ENCODE measurements at places on chromosomes 1 and 21.

DNA sequence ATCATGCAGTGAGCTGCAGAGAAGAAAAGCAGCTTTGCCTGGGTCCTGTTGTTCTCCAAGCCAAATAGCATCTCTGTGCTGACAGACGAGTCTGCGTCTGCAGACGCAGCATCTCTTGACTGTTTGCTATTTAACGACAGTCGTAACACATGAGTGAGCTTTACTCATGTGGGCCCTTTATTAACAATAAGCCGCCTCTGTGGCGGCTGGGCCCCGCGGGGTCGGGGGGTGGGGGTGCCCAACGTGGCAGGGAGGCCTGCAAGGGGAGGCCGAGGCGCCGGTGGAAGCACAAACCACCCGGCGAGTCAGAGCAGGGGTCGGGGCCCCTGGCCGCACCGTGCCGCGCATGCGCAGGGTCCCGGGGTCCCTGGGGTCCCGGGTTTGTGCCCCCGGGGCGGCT, 435.1 kb downstream of the KIF26B start:
- DNase-seq = no peak

GRCh38 chr21:41817228-41817627, 50.4 kb upstream of the RIPK4 start:
- DNase-seq = peak; percentile 5

DNA sequence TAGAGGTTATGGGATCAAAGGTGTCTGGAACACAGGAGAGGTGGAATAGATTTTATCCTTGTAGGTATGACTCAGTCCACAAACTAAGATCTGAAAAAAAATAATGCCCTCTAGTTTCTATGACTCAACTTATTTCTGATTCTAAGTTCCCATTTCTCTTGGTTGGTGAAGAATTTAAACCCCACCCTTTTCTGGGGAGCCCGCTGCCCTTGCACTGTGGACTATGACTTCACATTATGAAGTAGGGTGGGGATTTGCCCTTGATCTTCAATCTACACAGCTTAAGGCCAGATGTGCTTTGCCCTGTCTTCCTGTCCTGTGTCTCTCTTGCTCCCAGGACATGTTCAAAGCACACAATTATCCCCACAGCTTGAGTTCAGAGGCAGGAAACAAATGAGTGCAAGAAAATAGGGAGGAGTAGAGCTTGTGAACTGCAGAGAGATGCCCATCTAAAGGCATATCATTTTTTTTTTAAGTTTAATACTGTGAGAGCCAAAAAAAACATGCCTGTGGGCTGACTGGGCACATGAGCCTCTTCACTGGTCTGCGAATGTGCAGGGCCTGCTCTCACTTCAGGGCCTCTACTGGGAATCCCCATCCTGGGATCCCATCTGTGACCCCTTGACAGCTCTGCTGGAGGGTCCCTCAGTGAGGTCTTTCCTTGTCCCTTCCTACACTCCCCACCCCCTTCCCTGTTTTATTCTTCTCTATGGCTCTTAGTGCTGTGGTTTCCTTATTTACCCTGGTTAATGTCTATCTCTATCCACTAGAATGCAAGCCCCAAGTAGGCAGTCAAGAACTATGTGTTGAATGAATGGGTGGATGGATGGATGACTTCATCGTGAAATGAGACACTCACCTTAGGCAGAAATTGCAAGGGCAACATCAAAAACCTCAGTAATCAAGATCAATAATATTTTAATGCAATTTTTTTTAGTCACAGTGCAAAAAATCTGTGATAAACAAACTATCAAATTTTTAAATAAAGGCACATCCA, 61.5 kb downstream of the CD58 start:
- DNase-seq = peak; percentile 69

DNA sequence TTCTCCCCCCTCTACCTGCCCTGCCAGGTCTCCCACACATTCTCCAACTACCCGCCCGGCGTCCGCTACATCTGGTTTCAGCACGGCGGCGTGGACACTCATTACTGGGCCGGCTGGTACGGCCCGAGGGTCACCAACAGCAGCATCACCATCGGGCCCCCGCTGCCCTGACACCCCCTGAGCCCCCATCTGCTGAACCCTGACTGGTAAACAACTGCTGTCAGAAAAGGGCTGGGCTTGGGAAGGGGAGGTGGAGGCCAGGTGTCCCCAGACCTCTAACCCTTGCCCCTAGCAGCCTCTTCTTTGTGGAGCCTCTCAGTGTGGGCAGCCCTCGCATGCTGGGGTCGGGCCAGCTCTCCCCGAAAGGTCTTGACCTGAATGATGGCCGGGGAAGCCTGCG, 2.9 kb upstream of the FBXO6 start:
- DNase-seq = no peak

GRCh38 chr21:19026911-19027310, 623.3 kb upstream of the TMPRSS15 start:
- no peak for DNase-seq

DNA sequence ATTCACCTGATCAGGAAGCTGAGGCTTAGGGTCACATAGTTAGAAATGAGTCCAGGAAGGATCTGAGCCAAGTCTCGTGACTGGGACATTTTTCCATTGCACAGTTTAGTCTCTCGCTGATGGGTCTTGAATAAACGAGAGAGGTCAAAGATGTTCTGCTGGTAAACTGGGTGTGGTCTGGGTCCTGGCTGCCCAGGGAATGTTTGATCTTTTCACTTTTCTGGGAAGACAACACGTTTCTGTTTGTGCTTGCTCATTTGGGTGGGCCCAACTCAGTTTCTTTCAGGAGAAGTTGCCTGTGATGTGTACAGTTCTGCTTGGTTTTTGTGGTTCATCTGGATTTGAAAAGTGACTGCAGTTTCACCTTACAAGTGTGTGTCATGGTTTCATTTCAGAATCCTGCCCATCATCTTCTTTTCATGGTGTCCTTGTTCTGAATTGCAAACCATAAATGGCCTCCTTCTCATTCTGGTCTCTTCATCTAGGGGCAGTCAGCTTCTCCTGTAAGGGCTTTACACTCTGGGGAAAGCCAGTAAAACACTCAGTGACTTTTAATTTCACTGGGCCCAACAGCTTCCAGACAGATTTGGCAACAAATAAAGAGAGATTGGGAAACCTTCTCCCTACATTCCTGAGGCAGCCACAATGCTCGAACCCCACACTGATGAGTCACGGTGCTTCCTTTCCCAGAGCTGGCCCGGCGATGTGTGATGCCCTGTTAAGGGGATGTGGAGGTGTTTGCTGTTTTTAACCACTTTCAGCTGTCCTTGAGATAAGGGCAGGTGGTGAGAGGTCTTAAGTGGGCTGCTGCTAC, 7.2 kb upstream of the TACSTD2 start:
- no peak for DNase-seq

DNA sequence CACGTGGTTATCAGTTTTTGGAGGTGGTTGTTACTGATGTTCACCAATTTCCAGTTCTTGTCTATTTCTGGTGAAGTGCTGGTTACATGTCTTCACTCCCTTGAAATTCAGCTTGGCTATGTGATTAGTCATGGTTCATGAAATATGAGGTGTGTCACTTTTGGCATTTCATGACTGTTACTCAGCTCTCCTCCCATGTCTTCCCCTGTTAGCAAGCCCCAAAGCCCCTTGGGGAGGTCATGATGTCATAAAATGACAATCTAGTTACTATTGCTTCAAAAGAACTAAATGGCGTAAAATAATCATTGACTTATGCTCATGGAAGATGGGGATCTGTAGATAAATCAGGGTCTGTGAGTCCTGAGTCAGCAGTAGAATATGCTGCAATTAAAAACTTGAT, 425.1 kb downstream of the SETD4 start:
- DNase-seq = no peak

DNA sequence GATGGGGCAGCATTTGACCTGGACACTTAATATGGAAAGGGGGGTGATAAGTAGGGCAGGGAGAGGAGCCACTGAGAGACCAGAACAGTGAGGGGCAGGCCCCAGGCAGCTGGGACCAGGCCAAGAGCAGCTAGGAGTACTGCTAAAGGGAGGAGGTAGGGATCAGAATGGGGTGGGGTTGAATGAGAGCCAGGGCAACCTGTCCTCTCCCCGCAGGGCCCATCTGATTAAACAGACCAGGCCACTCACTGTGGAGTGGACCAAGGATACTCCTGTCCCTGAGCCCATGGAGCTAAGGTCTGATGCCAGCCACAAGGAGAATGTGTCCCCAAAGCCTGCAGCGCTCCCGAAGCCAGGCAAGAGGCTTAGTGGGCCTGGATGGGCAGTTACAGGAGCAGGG, 2.1 kb downstream of the C1orf167 start:
- DNase-seq = no peak

- no peak for DNase-seq
Observed at GRCh38 chr1:156684227-156684782, 7.1 kb upstream of the NES start.

DNA sequence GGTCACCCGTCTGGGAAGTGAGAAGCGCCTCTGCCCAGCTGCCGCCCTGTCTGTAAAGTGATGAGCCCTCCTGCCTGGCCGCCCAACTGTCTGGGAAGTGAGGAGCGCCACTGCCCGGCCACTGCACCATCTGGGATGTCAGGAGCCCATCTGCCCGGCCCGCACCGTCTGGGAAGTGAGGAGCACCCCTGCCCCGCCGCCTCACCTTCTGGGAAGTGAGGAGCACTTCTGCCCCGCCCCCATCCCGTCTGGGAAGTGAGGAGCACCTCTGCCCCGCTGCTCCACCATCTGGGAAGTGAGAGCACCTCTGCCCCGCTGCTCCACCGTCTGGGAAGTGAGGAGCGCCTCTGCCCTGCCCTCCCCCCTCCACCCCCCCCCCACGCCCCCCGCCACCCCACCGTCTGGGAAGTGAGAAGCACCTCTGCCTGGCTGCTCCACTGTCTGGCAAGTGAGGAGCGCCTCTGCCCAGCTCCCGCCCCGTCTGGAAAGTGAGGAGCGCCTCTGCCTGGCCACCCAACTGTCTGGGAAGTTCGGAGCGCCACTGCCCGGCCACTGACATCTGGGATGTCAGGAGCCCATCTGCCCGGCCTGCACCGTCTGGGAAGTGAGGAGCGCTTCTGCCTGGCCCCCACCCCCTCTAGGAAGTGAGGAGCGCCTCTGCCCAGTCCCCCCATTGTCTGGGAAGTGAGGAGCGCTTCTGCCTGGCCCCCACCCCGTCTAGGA, 4.5 kb upstream of the ZZZ3 start:
- no peak for DNase-seq

GRCh38 chr21:31182231-31183140, 144.2 kb upstream of the KRTAP19-8 start:
- DNase-seq = peak; percentile 70

Measured in CD4-positive, alpha-beta T cell treated with Interleukin-15 for 4 hours (primary cell).